Left colon (tissue), 2 donors: ENCODE measurements at places on chromosomes 3 and 15. TPM values are rescaled to one million over a fixed set of nuclear protein-coding genes. Genes with fewer than 3 reads are reported as not detected.

Gene XCR1
- total RNA-seq: not detected

DNA sequence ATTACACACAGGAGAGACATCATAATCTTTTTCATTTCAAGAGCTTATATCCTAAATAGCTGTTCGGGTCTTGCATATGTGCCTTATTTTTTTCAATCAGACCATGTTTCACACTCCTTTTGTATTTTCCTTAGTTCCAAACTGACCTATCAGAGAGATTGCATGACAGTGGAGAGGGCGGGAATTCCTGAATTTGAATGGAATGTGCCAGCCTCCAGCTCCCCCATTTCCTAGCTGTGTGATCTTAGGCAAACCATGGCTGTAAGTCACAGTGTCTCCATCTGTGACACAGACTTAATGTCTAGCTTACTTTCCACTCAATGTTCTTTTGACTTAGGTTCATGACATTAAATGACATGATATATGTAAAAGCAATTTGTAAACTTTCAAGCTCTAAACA, 62.0 kb upstream of the CSTA start:
- DNase-seq: no peak

DNA sequence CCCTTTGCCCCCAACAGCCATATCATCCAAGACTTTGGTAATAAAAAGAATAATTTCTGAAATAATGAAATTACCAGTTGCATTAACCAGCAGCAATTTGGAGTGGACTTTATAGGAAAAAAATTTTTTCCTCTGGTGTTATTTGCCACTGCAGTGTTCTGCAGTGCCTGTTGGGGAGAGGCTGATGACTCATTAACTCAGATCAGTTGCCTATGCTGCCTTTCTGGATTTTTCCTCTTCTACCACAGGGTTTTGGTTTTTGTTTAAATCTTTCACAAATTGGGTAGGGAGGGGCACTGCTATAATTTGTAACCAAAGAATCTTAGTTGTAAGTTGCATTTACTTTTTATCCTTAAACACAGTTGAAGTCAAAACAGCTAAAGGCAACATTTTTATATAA, 22.7 kb downstream of the ATP6V1A start:
- DNase-seq: no peak

- no peak for DNase-seq
Measured at GRCh38 chr3:116445990-116446389, 703 bp upstream of the LSAMP start.

- DNase-seq: no peak
Measured at GRCh38 chr3:139953131-139953910, 18.3 kb downstream of the CLSTN2 start.

Gene CADPS
- 3.7 TPM for total RNA-seq

GRCh38 chr3:115859002-115859807, 235.9 kb downstream of the GAP43 start:
- no peak for DNase-seq

Gene ZNF80
- total RNA-seq: not detected

DNA sequence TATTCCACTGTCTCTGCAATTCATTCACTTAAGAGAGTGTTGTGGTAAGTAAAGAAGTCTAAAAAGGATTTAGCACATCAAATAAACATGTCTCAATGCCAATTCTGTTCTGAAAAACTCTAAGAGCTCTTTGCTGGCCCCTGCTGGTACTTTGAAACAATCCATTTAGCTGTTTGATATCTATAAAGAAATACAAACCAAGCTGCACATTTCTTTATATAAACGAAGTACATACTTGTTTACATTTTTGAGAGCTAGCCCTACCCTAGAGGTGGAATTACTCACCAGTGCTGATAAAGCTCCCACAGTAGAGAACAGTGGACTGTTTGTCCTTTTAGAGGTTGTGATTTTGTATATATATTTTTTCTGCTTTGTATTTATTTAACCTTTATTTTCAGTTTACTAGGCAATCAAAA, 75.5 kb downstream of the NEDD4 start:
- DNase-seq: peak; percentile 23

DNA sequence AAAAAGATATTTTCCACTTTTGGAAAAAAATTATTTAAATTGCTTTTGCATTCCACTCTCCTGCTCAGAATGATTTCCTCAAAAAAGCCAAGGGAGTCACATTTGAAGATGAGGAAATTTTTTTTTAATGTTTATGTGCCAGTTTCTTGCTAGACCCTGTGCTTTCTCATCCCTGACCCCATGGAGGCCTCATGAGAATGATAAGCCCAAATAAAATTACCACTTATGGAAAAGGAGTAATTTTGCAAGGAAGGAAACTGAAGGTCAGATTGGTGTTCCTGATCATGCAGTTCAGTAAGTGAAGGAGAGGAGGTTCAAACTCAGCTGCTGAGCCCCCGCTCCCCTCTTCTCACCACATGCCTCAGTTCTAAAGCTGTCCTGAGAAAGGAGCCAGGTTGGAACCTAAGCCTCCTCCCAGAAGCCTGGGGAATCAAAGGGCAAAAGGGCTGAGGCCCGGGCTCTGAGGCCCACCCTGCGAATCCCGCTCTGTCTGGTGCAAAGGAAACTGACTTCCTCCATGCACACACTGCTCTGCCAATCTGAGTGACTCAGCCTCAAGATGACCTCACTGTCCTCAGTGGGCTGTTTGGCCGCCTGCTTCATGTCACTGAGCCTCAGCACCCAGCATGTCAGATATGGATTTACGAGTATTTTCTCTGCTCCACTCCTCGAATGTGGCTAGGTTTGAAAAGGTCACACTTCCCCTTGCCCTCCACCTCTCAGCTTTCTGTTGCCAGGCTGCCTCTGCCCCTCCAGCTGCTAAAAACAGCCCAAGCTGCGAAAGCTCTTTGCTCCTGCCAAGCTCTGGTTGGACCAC, 56.9 kb upstream of the FLNB start:
- peak; percentile 43 for DNase-seq

DNA sequence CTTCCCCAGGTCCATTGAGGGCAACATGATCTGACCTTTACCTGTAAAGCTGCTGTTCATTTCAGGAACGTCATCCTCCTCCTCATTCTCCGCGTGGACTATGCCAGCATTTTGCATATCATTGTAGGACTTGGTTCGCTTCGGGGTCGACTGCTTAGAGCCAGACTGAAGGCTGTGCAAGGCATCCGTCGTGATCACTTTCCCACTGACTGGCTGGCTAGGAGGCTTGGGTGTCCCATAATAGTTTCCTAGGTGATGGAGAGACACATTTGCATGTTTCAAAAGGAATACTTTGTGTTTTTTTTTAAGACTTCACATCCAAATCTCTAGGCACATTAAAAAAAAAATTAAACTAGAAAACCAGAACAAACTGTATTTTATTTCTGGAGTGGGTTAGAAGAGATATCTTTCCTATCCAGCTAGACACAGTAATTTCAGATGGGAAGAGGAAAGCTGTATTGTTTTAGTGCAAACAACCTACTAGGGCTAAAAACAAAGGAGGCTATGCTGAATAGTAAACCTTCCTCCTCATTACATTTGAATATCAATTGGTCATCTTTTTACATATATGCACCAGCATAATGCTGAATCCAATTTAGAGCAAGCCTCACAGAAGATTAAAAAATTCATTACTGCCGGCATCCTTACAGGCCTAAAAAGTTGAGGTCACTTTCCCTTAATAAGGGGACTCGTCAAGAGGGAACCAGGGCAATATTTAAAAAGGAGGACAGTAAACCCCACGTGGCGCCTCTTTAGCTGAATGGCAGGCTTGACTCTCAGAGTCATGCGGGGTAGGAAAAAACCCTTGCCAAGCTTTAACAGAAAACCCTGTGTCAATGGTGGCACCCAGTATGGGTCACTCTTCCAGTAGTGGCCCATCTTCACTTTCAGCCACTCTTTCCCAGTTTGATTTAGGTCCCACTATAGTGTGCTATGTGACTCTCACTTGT, 559.9 kb downstream of the MAGI1 start:
- DNase-seq: no peak

DNA sequence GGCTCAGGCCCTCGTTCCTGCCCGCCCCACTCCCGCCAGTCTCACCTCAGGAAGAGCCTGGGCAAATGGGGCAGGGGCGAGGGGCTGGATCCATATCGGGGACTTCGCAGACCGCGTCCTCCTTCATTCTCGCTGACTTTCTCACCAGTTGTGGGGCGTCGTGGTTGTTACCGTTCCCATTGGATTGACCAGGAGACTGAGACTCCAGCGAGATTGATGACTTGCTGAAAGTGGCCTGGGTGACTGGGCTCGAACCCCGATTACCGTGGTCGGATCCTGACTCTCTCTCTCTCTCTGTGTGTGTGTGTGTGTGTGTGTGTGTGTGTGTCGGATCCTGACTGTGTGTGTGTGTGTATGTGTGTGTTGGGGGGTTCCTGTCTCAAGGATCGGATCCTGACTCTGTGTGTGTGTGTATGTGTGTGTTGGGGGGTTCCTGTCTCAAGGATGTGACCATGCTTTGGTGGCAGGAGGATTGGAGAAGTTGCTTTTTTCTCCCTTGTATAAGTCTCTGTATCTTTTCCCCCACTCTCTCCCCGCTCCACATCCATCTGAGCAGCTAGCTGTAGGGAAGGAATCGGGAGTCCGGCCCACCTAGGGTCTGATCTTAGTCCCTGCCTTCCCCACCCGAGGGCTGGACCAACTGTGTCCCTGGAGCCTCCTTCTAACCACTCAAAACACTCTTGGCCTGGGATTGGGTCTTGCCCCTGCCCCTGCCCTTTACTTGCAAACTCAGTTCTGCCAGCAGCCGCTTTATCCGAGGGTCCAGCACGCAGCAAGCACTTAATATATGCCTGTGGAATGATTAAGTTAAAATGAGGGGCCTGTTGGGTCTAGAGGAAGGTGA, 603 bp downstream of the PLEKHO2 start:
- no peak for DNase-seq

Gene CNTN4
- 16.8 TPM for total RNA-seq

Gene PRRT3
- 1.2 TPM for total RNA-seq

Gene MUSTN1
- total RNA-seq: 2.5 TPM

Gene APBA2
- total RNA-seq: 1.6 TPM

DNA sequence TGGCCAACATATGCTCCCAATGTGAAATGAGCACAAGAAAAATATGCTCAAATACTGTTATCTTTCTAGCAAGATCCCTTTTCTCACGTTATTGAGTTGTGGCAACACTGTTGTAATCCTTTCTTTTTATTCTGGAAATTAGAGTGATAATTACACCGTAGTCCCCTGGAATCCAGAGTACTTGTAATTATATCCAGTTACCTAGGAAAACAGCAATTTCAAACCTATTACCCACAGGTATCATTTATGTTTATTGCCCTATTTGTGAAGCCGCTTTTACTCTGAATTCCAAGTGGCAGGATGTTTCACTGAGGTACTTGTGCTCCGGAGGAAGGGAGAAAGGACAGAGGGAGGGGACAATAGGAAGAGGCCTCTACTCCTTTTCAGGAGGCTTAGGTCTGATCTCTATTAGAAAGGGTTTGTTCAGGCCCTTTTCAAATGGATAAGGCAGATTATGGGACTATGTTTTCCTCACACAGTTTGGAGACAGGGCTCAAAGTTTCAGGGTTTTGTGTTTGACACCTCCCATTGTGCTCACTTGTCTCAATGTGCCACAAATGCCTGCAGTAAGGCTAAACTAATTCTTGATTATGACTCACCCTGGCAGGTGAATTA, 646.6 kb downstream of the TUSC7 start:
- DNase-seq: no peak

Gene SLC51B
- 127 TPM for total RNA-seq

Gene GABRR3
- total RNA-seq: not detected

GRCh38 chr3:98449606-98450193, 13.3 kb upstream of the OR5K1 start:
- DNase-seq: no peak

GRCh38 chr15:58724466-58724865, 25.0 kb downstream of the ADAM10 start:
- DNase-seq: no peak

Gene SKIL
- 51.1 TPM for total RNA-seq

GRCh38 chr3:37219266-37219665, 44.9 kb upstream of the LRRFIP2 start:
- DNase-seq: no peak
